Epithelial cell of prostate (primary cell): ENCODE measurements at places on chromosomes 3 and 15.
A peak's percentile ranks its signal among the peaks of the same experiment; 100 is the strongest.

- DNase-seq = no peak
Measured at GRCh38 chr15:97461226-97461625, 499.3 kb upstream of the ARRDC4 start.

GRCh38 chr3:192433704-192434103 is 293.6 kb downstream of the FGF12 start:
- no peak for DNase-seq

- no peak for DNase-seq
Measured at GRCh38 chr3:180265551-180265950, 228.8 kb upstream of the PEX5L start.

DNA sequence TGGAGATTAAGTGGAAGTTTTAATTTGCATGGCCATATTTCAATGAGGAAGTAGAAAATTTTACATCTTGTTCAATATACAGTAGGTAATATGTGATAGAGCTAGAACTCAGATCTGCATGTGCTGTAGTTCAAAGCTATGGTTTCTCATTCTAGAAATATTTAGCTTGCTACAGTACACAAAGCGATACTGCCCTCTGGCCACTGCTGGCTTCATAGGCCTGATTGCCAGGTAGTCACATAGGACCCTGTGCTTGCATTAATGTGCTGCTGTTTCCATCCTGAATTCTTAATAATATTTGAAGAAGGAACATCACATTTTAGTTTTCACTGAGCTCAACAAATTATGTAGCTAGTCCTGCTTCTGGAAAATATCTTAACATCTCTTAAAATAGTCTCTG is 87.0 kb downstream of the PLSCR2 start:
- DNase-seq = no peak

DNA sequence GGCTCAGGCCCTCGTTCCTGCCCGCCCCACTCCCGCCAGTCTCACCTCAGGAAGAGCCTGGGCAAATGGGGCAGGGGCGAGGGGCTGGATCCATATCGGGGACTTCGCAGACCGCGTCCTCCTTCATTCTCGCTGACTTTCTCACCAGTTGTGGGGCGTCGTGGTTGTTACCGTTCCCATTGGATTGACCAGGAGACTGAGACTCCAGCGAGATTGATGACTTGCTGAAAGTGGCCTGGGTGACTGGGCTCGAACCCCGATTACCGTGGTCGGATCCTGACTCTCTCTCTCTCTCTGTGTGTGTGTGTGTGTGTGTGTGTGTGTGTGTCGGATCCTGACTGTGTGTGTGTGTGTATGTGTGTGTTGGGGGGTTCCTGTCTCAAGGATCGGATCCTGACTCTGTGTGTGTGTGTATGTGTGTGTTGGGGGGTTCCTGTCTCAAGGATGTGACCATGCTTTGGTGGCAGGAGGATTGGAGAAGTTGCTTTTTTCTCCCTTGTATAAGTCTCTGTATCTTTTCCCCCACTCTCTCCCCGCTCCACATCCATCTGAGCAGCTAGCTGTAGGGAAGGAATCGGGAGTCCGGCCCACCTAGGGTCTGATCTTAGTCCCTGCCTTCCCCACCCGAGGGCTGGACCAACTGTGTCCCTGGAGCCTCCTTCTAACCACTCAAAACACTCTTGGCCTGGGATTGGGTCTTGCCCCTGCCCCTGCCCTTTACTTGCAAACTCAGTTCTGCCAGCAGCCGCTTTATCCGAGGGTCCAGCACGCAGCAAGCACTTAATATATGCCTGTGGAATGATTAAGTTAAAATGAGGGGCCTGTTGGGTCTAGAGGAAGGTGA is 603 bp downstream of the PLEKHO2 start:
- no peak for DNase-seq

DNA sequence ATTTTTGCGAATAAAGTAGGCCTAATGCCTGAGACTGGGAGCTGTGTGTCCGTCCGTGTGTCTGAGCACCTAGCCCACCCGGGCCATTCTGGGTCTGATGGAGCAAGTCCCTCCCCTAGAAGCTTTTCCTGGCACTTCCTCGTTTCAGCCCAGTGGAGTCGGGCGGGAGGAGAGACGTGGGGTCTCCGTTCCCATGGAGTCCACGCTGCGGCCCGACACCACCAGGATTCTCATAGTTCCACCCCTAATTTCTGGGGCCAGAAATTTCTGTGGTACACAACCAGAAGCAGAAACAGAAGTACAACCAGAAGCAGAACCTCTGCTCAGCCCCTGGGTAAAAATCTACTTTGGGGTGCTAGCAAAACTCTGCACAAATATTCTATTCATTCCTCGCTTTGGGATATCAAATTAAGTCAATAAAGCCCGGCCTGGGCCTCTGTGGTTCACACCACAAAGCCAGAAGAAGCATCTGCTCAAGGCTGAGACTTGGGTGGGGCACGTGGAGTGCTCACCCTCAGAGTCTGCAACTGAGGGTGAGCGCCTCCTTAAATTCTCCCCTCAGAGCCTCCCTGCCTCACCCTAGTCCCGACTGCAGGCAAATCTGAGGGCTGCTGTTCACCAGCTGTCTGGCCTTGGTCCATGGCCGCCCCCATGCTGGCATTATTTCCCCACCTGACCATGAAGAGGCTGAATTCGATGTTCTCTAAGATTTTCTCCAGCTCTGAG is 1.6 kb upstream of the MEGF11 start:
- DNase-seq = no peak

DNA sequence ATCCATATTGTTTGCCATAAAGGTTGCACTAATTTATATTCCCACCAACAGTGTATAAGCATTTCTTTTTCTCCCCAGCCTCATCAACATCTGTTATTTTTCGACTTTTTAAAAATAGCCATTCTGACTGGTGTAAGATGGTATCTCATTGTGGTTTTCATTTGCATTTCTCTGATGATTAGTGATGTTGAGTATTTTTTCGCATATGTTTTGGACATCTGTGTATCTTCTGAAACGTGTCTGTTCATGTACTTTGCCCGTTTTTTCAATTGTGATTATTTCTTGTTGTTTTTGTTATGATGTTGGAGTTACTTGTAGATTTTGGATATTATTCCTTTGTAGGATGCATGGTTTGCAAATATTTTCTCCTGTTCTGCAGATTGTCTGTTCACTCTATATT is 46.5 kb downstream of the TP63 start:
- no peak for DNase-seq

DNA sequence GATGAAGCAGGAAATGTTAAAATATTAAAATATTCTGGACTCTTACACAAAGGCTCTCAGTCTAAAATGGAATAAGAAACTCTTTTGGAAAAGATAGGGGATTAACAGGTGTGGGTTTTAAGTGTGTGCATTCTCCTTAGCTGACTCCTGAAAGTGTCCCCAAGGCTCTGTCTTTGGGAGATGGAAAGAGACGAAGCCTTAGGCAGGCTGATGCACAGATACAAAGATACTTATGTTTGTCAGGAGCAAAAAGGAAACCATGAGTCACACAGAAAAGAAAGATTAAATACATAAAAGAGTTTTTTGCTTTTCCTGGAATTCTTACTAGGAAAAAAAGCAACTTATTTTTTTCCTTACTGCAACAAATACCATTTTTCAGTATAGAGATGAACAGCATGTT is 23.8 kb upstream of the ABI3BP start:
- no peak for DNase-seq

- DNase-seq = no peak
Measured at GRCh38 chr3:111895071-111895470, 36.0 kb downstream of the PHLDB2 start.

DNA sequence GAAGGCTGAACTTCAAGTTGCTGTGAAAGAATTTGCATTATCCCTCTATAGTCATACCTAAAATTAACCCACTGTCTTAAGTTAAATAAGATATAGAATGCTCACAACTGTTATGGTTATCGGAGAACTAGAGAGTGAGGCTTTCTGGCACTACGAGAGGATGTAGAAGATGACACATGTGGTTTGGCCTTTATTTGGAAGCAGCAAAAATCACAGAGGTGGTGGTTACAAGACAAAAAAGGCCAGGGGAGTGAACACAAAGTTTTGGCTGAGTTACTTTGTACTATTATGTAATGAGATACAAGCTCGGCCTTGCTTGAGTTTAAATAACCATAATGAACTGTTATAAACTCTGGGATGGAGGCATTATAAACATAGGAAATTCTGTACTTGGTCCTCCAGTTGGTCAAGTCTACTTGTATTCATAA is 78.3 kb upstream of the ICE2 start:
- no peak for DNase-seq

DNA sequence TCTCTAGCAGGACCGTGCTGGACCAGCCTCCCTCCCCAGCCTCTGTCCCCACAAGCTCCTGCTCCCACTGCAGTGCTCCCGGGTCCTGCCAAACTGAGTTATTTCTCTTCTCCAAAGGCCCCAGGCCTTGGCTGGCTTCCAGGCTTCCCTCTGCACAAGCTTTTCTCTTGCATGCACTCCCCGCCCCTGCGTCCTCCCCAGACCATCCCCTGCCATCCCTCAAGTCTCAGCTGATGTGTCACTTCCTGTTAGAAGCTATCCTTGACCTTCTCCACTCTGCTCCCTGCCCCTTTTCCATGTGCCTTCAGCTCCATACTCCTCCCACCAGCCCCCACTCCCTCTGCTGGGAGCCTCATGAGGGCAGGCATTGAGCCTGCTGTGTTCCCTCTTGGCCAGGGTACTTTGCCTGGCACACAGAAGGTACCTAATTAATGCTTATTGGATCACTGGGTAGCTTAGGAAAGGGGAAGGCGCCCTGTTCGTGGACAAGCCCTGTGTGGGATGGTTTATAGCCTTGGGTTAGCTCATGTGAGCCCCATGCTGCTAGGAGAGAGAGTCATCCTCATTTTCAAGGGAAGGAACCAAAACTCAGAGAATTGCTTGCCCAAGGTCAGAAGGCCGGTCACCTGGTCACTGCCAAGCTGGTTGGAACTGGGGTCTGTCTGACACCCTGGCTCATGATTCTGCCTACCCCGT is 56.4 kb downstream of the FEM1B start:
- no peak for DNase-seq

DNA sequence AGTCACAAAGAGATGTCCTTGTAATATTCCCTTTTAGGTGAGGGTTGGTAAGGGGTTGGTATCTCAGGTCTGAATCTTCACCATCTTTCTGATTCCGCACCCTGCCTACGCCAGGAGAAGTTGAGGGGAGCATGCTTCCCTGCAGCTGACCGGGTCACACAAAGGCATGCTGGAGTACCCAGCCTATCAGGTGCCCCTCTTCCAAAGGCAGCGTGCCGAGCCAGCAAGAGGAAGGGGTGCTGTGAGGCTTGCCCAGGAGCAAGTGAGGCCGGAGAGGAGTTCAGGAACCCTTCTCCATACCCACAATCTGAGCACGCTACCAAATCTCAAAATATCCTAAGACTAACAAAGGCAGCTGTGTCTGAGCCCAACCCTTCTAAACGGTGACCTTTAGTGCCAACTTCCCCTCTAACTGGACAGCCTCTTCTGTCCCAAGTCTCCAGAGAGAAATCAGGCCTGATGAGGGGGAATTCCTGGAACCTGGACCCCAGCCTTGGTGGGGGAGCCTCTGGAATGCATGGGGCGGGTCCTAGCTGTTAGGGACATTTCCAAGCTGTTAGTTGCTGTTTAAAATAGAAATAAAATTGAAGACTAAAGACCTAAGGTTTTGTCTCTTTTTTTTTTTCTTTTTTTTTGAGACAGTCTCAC is 19.8 kb downstream of the TYRO3 start:
- DNase-seq = no peak

DNA sequence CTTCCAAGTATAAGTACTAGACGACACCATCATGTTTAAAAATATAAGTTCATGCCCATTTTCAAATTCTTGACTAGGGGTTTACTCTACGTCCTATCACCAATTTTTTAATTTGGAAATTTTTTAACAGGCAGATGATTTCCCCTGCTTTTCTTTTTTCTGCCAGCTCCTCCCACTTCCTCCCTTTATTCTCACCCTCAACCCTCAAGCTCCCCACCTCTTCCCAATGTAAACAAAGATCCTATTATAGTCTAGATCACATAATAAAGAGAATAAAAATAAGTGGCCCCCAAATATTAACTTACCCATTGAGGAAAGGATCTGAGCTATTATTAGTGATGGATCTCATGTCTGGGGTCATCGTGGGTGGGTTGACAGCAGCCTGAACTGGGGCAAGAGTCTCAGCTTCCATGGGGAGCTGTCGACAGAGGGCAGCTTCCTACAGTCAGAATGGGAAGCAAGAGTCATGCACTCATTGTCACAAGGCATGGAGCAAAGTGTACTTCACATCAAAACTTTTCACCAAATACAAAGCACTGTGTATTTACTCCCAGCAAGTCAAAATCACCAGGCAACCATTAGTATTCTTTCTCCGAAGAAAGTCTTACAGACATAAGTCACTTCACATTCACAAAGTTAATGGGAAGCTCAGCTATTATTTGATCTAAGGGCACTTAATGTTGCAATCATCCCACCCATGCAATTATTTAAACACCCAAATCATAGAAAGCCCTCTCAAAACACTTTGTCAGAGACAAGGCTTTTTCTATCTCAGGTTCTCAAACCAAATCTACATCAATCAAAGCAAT is 53.2 kb downstream of the TM4SF4 start:
- DNase-seq = no peak

GRCh38 chr15:36843822-36844221 is 256.5 kb downstream of the MEIS2 start:
- no peak for DNase-seq

GRCh38 chr3:186477033-186477432 is 67.1 kb downstream of the CRYGS start:
- DNase-seq = no peak

- no peak for DNase-seq
Measured at GRCh38 chr15:34606545-34606944, 23.1 kb upstream of the GOLGA8B start.

- DNase-seq = no peak
Measured at GRCh38 chr3:82610236-82610635, 848.8 kb upstream of the GBE1 start.

- no peak for DNase-seq
Measured at GRCh38 chr3:50673931-50674330, 796 bp upstream of the DOCK3 start.

DNA sequence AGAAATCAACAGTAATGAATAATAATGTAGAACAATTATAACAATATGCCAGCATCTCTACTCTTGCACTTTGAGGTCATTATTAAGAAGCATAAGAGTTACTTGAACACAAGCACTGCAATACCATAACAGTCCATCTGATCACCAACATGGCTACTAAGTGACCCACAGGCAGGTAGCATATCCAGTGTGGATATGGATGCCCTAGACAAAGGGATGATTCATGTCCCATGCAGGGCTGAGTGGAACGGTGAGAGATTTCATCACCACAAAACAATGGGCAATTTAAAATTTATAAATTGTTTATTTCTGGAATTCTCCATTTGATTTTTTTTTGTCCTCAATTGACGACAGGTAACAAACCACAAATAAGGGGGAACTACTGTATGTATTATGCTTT is 107.7 kb upstream of the TSC22D2 start:
- no peak for DNase-seq

GRCh38 chr3:149442851-149443544 is 31.5 kb upstream of the TM4SF4 start:
- peak; percentile 52 for DNase-seq

DNA sequence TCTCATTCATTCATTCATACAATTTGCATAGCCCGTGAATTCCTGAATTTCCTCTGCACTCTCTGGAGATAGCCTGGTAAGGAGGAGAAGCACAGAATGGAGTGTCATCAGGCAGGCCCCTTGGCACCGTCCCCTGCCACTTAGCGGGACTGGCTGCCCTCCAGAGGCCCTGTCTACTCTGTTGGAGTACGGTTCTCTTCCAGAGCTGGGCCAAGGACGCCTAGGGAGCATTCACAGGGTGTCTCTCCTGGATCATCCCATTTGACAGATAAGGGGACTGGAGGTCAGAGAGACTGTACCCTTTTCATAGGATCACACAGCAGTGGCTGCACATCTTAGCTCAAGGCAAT is 48.0 kb downstream of the PTH1R start:
- DNase-seq = no peak

GRCh38 chr15:48627260-48627940 is 18.1 kb downstream of the FBN1 start:
- DNase-seq = peak; percentile 64

- peak; percentile 68 for DNase-seq
Measured at GRCh38 chr3:138594150-138594934, at the start of gene CEP70. TSS of gene CEP70 (minus strand) at chr3:138594260. CDS start at chr3:138572927, 21,333 bp downstream.
